ENCODE measurements at places on chromosomes 4 and X.

- ATAC-seq: peak; percentile 54
These were observed 87.6 kb downstream of the MRPL1 start for GRCh38 chr4:77950203-77950602.

DNA sequence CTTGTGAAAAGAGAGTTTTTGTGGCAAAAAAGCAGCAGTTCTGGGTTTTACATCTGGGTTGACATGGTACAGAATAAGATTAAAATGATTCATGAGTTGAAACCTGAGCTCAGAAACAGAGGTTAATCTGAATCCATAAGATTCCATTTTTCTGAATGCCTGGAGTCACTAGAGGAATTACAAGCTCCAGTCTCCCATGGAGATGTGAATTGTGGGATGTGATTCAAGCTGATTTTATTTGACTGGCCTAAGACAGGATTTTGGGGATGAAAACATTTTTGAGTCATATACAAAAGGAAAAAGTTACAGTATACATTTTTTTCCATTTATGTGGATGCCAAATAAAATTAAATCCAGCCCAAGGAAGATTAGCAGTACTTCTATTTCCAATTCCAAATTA, 161.1 kb downstream of the RBM46 start:
- no peak for ATAC-seq

- no peak for ATAC-seq
These were observed 133.8 kb upstream of the STX18 start for GRCh38 chr4:4675641-4676040.

- no peak for ATAC-seq
These were observed 41.8 kb upstream of the RLIM start for GRCh38 chrX:74656079-74656745.

DNA sequence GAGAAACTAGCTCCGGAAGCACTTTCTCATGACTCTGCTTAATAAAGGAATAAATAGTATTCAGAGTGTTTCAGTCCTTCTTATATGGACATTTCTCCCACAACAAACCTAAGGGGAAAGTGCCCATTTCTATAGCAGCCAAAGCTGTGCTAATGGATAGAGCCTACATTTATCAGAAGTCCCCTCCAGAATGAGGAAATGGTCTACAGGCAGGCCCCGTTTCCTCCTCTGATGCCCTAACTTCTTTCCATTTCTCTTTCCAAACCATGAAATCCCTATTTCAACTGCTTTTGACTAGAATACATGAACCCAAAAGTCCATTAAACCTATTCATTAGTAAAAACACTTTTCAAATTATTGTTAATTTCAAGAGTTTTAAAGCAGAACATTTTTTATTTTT, 4.5 kb downstream of the ACSL1 start:
- ATAC-seq: no peak

DNA sequence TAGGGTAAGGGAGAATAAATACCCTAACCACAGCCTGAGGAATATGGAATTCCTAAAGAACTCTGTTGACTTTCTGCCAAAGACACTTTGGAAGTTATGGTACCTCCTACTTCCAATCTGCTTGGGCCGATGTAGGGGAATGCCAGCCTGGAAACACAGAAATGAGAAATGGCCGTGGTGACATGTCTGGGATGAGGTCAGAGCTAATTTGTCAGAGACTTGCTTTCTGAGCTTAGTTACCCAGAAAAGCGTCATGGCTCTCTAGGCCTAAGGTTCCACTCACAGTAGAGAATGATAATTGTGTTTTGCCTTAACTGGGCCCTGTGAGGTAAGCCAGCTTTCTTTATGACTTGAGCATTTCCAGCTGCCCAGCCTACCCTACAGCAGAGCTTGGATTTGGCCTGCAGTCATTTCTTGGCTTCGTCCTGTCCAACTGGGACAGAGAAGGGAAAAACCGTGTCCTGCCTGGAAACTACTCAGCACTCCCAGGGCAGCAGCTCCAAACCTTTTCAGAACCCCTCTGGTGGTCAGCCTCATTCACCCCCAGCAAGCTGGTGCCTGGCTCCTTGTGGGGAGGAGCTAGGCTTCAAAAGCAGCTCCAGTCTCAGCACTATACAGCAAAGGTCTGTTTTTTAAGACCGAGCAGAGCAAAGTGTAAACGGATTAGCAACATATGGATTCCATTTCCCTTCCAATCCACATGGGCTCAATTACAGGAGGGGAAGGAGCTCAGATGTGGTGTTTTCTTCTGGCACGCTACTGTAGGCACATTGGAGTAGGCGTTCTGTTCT, 92.3 kb downstream of the RLIM start:
- ATAC-seq: peak; percentile 74

DNA sequence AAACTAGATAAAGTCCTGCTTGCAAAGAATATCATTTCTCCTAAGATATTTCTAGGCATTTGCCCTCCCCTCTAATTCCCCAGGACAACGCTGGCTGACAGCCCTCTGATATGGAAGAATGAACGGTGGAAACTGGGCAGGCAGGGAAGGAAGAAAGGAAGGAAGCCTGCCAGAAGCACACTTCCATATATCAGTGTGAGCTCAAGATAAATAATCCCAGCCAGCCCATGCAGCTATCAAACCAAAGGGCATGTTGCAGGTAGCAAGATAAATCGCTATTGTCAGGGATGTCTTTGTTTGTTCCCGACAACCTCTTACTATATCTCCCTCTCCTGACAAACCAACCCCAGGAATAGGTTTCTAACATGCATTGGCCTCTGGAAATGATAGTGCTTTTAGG, 412.8 kb downstream of the HNRNPD start:
- ATAC-seq: no peak

GRCh38 chr4:2545321-2546013, 9.0 kb downstream of the FAM193A start:
- ATAC-seq: no peak

- peak; percentile 87 for ATAC-seq
These were observed 4.3 kb downstream of the BLOC1S4 start for GRCh38 chr4:6720202-6720699.

DNA sequence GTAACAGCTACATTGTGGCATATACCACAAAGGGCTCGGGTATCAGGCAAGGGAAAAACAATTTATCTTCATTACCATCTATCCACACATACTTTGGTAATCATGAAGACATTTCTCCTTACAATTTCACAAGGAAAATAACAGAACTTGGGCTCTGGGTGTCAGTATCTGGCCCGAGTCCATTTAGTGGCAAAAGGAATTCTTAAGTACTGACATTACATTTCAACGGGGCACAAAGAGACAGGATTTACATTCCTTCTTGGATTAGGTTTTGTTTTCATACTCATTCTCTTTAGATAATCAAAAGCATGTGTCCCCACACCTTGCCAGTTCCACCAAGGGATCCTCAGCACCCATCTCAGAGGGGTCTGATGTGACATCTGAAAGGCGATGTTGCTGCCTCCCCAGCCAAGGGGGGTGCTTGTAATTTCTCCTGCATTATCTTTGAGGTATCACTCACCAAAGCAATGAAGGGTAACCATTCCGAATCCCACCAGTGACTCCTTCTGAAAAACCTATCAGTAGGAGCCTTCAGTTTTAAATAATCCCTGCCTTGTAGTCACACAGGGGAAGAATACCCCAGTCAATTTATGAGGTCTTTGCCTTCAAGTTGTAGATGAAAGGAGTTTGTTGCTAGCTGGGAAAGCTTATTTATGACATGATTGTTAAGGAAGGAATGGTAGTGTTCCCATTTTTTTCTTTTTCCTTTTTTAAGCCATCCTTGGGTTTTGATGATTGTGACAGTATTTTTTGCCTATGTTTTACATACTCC, 118.6 kb downstream of the PALLD start:
- peak; percentile 34 for ATAC-seq

- ATAC-seq: no peak
These were observed 58.7 kb downstream of the TLL1 start for GRCh38 chr4:165931741-165932140.

- no peak for ATAC-seq
These were observed 28.4 kb downstream of the LEF1 start for GRCh38 chr4:108140328-108140727.

DNA sequence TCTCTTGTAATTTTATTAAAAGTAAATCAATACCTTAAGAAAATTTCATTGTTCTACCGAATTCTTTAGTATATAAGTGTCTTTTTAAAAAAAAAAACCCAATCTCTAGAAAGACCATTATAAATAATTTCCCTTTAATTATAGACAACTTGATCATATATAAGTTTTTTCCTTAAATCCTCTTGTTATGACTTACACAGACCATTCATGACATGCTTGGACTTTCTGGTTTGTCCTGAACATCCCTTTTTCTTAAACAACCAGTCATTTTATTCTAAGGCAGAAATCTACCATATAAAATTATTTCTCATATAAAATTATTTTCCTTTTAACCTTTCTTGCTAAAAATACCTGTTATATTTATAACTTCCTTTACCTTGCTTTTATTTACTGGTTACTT, 15.4 kb upstream of the FHDC1 start:
- no peak for ATAC-seq

DNA sequence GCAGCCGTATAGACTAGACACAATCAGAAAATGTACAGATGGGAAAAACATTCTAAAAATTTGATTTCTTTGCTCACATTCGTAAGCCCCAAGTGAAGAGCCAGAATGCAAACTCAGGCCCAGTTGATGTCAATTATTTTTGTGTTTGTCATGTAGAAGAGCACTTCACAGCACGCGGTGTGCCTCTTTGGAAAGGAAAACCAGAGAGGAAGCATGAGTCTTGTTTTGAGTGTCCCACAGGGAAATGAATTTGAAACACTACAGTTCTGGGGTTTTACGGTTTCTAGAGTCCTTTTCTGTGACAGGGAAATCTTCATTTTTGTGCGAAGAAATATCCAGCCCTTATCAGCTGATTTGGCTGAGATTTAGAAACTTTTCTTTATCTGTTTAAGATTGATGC, 554.6 kb upstream of the BOD1L1 start:
- ATAC-seq: no peak

DNA sequence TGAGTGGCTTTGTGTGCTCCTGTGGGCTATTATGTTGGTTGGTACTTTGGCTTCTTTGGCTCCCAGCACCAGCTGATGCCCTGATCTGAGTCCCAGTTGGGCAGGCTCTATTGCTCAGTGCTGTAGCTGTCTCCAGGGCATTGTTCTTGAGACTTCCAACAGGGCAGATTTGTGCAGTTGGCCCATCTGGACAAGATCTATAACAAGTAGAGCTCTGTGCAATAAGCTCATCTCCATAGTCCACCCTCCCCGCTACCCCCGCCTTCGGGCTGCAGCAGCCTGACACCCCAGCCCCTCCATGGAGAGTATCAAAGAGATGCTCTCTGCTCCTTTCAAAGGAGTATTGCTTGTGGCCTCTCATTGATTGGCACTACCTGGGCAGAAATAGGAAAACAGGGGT, 5.8 kb upstream of the TMEM31 start:
- ATAC-seq: no peak

DNA sequence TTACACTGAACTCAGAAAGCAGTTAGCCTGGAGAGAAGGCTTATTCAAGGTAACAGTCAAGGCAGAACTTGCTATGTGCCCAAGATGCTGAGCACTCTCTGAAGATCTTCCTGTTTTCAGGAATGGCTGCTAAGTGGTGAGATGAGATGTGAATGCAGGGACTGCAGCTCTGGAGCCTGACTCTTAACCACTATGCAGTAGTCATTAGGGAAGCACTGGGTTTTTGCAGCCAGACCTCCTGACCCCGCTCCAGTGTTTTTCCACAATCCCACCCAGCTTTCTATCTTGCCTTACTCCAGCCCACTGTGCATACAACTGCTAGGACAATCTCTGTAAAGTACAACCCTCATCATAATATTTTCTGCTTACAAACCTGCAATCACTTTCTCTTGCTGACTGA, 95.2 kb upstream of the LNX1 start:
- no peak for ATAC-seq

- peak; percentile 17 for ATAC-seq
These were observed 394 bp downstream of the MED14 start for GRCh38 chrX:40734971-40735324.

- ATAC-seq: no peak
These were observed 49.4 kb upstream of the PRDM5 start for GRCh38 chr4:120971884-120972283.

- no peak for ATAC-seq
These were observed 23.6 kb downstream of the MGST2 start for GRCh38 chr4:139689093-139689722.

- no peak for ATAC-seq
These were observed 96.0 kb upstream of the PPP2R3B start for GRCh38 chrX:482702-483203.

- ATAC-seq: no peak
These were observed 120.2 kb upstream of the GUCY1A1 start for GRCh38 chr4:155546451-155546850.

DNA sequence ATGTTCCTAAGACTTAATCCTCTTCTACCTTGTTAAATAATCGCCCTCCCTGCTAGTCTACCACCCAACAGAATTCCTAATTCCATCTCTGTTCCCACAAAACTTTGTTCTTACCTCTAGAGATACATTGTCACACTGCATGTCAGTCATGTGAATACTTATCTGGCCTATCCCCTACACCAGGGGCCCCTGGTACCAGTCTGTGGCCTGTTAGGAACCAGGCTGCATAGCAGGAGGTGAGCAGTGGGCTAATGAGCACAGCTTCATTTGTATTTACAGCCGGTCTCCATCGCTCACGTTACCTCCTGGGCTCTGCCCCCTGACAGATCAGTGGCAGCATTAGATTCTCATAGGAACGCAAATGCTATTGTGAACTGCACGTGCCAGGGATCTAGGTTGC, 73.9 kb downstream of the APBB2 start:
- ATAC-seq: no peak

DNA sequence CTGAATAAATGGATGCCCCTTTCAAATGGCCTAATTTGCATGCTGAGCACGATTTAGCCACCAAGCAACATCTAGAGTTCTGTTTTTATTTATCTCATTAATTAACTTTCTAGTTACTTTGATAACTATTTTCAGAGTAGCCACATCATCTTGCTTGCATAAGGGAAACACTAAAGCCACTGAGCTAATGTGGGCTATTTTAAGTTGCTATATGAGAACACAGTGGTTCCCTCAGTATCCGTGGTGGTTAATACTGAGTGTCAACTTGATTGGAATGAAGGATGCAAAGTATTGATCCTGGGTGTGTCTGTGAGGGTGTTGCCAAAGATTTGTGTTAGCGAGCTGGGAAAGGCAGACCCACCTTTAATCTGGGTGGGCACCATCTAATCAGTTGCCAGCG, 25.4 kb upstream of the HPSE start:
- no peak for ATAC-seq

GRCh38 chr4:159766241-159766640, 663.4 kb downstream of the RAPGEF2 start:
- ATAC-seq: no peak

- no peak for ATAC-seq
These were observed 108.6 kb downstream of the PPP3CA start for GRCh38 chr4:101238706-101239105.

DNA sequence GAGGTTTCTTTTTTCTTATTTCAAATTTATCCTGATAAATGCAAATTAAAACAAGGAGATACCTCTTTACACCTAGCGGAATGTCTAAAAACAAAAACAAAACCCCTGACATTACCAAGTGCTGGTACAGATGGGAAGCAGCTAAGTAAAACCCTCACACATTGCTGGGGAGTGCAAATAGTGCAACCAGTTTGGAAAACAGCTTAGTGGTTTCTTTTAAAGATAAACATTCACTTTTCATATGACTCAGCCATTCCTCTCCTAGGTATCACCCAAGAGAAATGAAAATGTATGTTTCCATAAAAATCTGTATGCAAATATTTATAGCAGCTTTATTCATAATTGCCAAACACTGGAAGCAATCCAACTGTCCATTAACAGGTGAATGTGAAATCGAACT, 84.1 kb upstream of the HELT start:
- ATAC-seq: no peak

Data from SK-N-SH treated with all-trans-retinoic acid at 6 μM for 48 hours (cell line).